ENCODE measurements at places on chromosomes 1 and 21. TPM values are rescaled to one million over a fixed set of nuclear protein-coding genes. Genes with fewer than 3 reads are reported as not detected.

The TMEM200B gene
- total RNA-seq = 15.4 TPM

The UBQLN4 gene
- 30.2 TPM for total RNA-seq

The AIRE gene
- not detected for total RNA-seq

The FMO1 gene
- 3.5 TPM for total RNA-seq

The SYT11 gene
- total RNA-seq = 3.4 TPM

The TBCE gene
- 16.6 TPM for total RNA-seq

The TRIM58 gene
- total RNA-seq = 1.7 TPM

The SPATA1 gene
- 1.0 TPM for total RNA-seq

The C1orf185 gene
- not detected for total RNA-seq

The AMIGO1 gene
- 3.1 TPM for total RNA-seq

The MPZ gene
- 0.45 TPM for total RNA-seq

The MYOC gene
- total RNA-seq = not detected
